A549 treated with ZK216348 at 1 μM for 4 hours (cell line): ENCODE measurements at places on chromosomes 12 and 14. TPM values are rescaled to one million over a fixed set of nuclear protein-coding genes. Genes with fewer than 3 reads are reported as not detected.

SMIM41 gene
- not detected in 5 replicates for total RNA-seq

LHX5 gene
- not detected in 5 replicates for total RNA-seq

SERPINA12 gene
- total RNA-seq = not detected in 5 replicates

TMPO gene
- 71.7 to 110 TPM (median 81.2 TPM) in 5 replicates for total RNA-seq

RAPGEF3 gene
- 0.47 to 0.98 TPM (median 0.54 TPM) in 5 replicates for total RNA-seq

NGB gene
- not detected in 5 replicates for total RNA-seq

NYNRIN gene
- total RNA-seq = 0.25 to 0.57 TPM (median 0.27 TPM) in 5 replicates

EML5 gene
- total RNA-seq = 0.45 to 1.5 TPM (median 0.55 TPM) in 5 replicates

NUAK1 gene
- total RNA-seq = 7.2 to 8.8 TPM (median 8.5 TPM) in 5 replicates

CLEC4D gene
- not detected in 5 replicates for total RNA-seq

KLHL33 gene
- not detected in 5 replicates for total RNA-seq

ASIC1 gene
- total RNA-seq = 3.8 to 7.6 TPM (median 6.0 TPM) in 5 replicates

TAS2R8 gene
- total RNA-seq = not detected in 5 replicates

KRT2 gene
- not detected in 5 replicates for total RNA-seq

ADCY6 gene
- 7.9 to 18.4 TPM (median 15.1 TPM) in 5 replicates for total RNA-seq

TAS2R42 gene
- not detected in 5 replicates for total RNA-seq

INHBC gene
- 0.07 TPM in 1 of 5 replicates, not detected in the others for total RNA-seq

SLC24A4 gene
- 0.10 to 0.22 TPM (median 0.21 TPM) in 5 replicates for total RNA-seq

LRP1-AS gene
- total RNA-seq = not detected in 5 replicates

CALM1 gene
- 266 to 394 TPM (median 339 TPM) in 5 replicates for total RNA-seq

PUS1 gene
- total RNA-seq = 47.1 to 85.0 TPM (median 80.8 TPM) in 5 replicates

PTPRO gene
- total RNA-seq = 0.21 TPM in 1 of 5 replicates, not detected in the others
